ENCODE measurements at places on chromosomes 6 and 20. TPM values are rescaled to one million over a fixed set of nuclear protein-coding genes. Genes with fewer than 3 reads are reported as not detected.

- DNase-seq = no peak
Measured at GRCh38 chr6:37663019-37663810, 34.5 kb downstream of the MDGA1 start.

- no peak for DNase-seq
Measured at GRCh38 chr20:540391-541201, 3.0 kb downstream of the CSNK2A1 start.

GABRR1 gene
- polyA plus RNA-seq = 1.6 TPM

DNA sequence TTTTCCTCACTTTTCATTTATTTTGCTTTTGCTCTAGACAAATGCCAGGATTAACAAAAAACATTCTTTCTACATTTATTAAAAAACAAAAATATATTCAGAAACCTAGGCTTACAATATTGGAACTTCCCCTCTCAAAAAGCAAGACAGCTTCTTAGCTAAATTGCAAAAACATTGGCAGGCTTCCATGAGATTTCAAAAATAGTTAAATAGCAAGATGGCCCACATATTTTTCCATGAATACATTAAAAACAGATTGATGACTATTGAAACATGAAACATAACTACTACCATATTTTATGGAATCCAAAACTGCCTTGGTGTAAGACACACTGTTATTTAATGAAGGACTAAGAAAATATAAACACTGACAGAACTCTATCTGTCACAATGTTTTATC is 92.0 kb downstream of the LY86 start:
- DNase-seq = no peak

UST gene
- 9.0 TPM for polyA plus RNA-seq

DNA sequence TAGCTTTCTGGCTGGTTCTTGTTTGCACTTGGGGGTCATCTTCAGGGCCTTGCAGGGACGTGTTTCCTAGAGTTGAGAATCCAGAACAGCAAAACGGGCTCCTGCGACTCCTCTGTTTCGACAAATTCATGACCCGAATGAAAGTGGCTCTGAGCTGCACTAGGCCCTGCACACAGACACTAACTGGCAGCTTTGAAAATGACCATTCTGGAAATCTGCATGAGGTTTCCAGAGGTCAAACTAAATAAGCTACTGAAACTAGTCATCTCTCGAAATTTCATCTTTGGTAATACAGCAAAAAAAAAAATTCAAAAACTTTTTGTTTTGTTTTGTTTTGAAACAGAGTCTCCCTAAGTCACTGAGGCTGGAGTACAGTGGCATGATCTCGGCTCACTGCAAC is 15.5 kb upstream of the BMP7 start:
- no peak for DNase-seq

FAXC gene
- 5.6 TPM for polyA plus RNA-seq

ATF6B gene
- polyA plus RNA-seq = 92.2 TPM

- DNase-seq = no peak
Measured at GRCh38 chr6:46410334-46410953, 80.8 kb downstream of the RCAN2 start.

TTK gene
- 20.3 TPM for polyA plus RNA-seq

DNA sequence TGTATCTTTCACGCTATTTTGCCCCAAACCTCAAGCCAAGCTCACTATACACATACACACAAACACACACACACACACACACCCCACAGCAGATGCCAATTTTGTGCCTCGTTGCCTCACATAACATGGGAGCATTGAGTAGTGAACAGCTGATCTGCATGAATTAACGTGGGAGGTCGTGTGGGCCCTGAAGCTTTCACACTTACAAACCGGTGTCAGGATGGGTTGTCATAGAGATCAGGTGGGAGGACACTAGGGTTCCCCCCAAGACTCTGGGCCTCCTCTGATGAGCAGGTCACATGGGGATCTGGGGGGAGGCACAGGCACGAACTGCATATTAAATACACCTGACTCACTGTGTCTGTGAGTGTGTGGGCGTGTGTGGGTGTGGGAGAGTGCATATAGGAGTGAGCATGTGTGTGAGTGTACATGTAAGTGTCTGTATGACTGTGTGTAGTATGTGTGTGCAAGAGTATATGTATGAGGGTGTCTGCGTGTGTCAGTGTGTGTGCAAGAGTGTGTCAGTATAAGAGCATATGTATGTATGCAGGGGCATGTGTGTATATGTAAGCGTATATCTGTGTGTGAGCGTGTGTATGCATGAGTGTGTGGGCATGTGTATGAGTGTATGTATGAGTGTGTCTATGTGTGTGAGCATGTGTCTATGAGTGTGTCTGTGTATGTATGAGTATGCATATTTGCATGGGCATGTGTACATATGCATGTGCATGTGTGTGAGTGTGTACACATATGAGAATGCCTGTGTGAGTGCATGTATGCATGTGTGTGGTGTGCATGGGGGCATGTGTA is 370.4 kb downstream of the PREX1 start:
- DNase-seq = no peak

TNXB gene
- polyA plus RNA-seq = 4.9 TPM

GRCh38 chr20:672963-673602 is 2.5 kb downstream of the SCRT2 start:
- no peak for DNase-seq

DNA sequence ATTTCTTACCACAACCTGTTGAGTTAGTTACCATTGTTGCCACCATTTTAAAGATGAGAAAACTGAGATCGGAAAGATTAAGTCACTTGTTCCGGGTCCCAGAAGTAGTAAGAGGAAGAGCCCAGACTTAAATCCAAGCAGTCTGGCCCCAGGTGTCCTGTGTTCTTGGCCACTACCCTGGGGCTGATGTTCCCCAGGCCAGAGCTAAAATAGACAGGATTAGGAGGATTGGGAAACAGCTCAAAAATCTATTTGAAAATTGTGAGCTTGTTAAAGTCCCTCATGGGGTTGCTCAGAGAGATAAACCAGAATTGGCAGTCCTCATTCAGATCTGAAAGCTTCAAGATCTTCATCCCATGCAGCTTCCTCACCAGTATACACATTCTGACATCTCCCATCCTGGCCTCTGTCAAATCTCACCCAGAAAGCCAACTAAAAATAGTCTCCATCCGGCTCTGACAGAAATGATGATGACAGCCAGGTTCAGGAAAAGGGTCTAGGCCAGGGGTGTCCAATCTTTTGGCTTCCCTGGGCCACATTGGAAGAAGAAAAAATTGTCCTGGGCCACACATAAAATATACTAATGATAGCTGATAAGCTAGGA is 62.0 kb downstream of the GFOD1 start:
- DNase-seq = no peak

- DNase-seq = no peak
Measured at GRCh38 chr20:18774207-18774606, 39.4 kb upstream of the SCP2D1 start.

GRCh38 chr6:149779644-149779963 is 30.1 kb downstream of the PCMT1 start:
- DNase-seq = no peak

DNA sequence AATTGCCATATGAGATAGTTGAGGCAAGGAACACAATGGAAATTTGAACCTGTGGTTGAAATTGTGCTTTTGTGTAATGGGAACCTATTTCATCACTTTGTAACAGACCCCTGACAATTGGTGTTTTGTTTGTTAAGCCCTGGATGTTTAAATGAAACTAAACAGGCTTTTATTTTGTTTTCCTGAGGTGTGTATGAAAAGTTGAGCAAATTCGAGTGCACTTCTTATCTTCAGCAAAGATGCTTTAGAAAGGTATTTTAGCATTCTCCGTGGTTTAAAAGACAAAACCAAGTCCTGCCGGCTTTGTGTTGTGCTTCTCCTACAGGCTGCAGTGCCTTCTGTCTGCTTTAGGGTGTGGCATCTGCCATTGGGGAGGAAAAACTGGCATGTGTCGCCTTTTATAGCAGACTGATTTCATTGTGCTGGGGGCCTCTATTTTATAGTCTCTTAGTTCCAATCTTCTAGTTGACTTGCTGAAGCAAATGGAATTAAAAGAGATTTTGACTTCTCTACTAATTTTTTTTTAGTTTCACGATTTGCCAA is 2.2 kb upstream of the ARID1B start:
- no peak for DNase-seq

DNA sequence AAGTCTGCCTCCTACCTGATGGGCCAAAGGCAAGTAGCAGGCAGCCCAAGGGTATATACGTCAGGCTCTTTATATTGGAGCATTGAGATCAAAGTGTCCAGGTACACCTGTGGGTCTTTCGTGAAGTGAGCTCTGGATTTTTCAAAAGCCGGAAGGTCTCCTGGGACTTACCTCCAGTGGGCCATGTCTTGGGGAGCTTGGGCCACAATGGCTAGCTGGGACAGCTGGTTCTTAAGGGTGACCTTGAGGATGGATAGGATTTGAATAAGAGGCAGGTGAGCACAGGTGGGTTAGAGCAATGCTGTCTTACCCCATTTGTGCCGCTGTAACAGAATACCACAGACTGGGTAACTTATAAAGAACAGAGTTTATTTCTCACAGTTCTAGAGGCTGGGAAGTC is 153.4 kb downstream of the CDC5L start:
- DNase-seq = no peak

GRCh38 chr6:79167931-79168694 is 66.4 kb downstream of the HMGN3 start:
- no peak for DNase-seq

DNA sequence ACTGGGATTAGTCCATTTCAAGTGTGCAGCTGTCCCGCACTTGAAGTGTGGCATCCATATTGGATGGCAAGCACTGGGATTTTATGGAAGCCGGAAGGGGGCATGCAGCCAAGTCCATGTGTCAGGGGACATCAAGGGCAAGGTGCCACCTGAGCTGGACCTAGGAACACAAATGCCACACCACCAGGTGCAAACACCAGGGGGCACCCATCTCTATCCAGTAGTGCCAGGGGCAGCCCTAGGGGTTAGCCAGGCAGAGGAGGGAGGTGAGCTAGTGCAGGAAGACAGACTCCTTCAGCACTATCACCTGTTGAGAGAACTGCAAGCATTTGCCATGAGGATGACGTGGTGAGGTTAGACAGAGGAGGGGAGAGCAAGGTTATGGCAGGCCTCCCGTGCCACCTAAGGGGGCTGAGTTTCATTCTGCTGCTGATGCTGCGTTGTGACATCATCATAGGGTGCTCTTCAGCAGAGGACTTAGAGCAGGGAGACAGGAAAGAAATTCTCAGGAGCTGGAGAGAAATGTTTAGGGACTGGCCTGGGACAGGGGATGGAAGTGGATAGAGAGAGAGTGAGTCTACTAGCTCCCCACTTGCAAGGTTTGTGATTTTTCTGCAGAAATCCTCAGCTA is 192.6 kb upstream of the SLC24A3 start:
- no peak for DNase-seq

DNA sequence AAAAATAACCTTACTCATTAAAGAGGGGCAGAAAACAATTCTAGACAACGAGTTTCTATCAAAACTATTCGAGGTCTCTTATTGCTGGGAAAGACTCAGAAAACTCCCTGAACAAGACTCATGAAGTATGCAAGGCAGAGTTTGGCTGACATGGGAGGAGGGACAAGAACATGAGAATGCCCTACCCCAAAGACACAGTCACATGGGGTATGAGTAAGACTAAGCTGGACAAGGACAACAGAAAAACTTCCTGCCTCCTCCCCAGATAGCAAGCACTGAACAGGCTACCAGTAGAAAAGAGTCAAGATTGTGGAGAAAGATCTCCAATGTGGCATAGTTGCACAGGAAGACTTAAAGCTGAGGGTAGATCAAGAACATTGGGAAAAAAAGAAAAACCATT is 39.7 kb upstream of the PHIP start:
- DNase-seq = no peak

TMC2 gene
- polyA plus RNA-seq = 0.43 TPM

- no peak for DNase-seq
Measured at GRCh38 chr6:79394690-79395089, 142.5 kb downstream of the LCA5 start.

DNA sequence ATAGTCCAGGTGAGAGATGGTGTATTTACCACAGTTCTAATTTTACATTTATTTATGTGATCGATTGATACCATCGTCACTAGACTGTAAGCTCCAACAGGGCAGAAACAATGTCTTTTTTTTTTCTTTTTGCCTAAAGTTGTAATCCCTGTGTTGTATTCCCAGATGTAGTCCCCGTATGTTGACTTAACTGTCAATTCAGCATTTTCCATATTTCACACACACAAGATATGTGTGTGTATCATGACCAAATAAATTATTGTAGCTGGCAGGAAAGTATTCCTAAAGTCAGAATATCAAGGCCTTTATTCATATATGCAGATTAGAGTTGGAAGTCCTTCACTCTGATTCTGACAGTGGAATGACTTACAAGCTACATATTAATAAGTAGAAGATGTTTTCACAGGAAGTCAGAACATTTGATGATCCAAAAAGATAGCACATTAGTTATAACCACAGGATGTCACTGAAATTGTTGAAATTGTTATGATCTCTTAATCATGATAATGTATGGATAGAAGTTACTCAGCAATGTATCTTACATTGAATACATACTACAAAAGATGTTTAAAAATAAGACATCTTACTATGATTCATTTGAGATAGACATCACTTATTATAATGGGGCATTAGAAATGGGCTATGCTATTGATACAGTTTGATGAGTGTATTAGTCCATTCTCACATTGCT is 10.6 kb downstream of the RNF182 start:
- DNase-seq = no peak

- DNase-seq = no peak
Measured at GRCh38 chr20:50373674-50374286, 136.4 kb upstream of the PTPN1 start.

AKAP7 gene
- 11.6 TPM for polyA plus RNA-seq

SS18L1 gene
- 15.5 TPM for polyA plus RNA-seq

SLC13A3 gene
- polyA plus RNA-seq = 21.5 TPM

- DNase-seq = no peak
Measured at GRCh38 chr6:10463491-10464481, 48.9 kb upstream of the TFAP2A start.

GRCh38 chr20:24866742-24867141 is 82.3 kb upstream of the CST7 start:
- DNase-seq = no peak

GRCh38 chr6:157672726-157673412 is 150.2 kb upstream of the SNX9 start:
- no peak for DNase-seq

GRCh38 chr6:32622545-32623401 is 14.4 kb upstream of the HLA-DQA1 start:
- no peak for DNase-seq

DNA sequence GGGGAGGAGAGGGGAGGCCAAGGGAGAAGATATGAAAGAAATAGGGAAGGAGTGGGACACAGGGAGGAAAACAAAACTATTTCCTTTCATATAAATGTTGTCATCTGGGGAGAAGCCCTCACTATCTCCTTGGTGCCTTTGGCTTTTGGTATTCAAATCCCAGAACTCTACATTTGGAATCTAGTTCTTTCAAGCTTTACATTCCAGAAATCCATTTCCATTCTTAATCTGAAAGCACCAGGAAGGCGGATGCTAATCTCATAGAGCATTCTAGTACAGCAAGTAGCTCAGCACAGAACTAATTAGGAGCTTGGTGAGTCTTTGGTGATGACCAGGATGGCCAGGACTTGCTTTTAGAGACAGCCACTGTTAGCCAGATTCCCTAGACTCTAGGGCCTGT is 177.9 kb downstream of the KIF16B start:
- DNase-seq = no peak

DNA sequence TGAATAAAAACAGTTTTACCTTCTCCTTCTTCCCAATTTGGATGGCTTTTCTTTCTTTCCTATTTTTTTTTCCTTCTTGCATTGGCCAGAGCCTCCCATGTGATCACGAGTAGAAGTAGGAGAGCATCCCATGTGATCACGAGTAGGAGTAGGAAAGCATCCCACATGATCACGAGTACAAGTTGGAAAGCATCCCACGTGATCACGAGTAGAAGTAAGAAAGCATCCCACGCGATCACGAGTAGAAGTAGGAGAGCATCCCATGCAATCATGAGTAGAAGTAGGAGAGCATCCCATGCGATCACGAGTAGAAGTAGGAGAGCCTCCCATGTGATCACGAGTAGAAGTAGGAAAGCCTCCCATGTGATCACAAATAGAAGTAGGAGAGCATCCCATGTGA is 218.6 kb downstream of the DLL1 start:
- DNase-seq = no peak

All from left renal cortex interstitium (tissue), 4 donors.